ENCODE measurements at places on chromosomes 5 and 9. TPM values are rescaled to one million over a fixed set of nuclear protein-coding genes. Genes with fewer than 3 reads are reported as not detected.

GRCh38 chr9:12997009-12997408, 222.2 kb downstream of the LURAP1L start:
- DNase-seq: no peak

- DNase-seq: peak; percentile 30
Measured at GRCh38 chr5:112142769-112143270, 276.3 kb downstream of the EPB41L4A start.

- DNase-seq: no peak
Measured at GRCh38 chr9:101027236-101027635, 1.3 kb upstream of the PLPPR1 start.

DNA sequence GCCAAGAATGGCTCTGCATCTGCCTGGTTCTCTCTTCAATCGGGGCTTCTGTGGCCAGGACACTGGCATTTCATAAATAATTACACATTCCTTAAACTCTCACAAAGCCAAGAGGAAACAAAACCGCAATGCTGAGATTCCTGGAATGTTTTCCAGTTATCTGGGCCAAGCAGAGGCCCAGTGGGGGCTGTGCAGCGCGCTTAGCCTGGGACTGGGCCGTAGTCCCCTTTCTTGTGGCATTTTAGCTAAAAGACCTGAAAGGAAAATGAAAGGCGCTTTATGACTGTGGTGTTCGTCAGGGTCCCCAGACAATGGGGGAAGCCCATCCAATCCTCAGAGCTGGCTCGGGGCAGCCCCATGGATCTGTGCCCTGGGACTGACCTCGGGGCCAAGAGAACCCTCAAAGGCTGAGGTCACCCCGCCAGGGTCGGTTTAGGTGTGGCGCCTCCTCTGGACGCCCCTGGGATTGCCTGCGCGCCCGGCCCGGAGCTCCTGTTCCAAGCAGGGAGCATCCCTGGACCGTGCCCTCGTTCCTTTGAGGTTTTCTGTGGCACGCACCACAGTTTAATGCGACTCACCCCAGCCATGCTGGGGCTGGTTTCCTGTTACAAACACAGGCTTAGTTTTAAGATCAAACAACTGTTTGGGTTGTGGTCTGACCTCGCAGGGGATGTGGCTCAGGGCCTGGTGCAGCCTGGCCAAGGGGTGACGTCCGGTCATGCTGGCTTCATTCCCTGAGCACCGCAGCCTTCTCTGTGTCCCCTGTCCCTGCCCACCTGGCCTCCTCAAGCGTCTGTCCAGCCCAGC, 51.5 kb upstream of the NKD2 start:
- DNase-seq: peak; percentile 86

DNA sequence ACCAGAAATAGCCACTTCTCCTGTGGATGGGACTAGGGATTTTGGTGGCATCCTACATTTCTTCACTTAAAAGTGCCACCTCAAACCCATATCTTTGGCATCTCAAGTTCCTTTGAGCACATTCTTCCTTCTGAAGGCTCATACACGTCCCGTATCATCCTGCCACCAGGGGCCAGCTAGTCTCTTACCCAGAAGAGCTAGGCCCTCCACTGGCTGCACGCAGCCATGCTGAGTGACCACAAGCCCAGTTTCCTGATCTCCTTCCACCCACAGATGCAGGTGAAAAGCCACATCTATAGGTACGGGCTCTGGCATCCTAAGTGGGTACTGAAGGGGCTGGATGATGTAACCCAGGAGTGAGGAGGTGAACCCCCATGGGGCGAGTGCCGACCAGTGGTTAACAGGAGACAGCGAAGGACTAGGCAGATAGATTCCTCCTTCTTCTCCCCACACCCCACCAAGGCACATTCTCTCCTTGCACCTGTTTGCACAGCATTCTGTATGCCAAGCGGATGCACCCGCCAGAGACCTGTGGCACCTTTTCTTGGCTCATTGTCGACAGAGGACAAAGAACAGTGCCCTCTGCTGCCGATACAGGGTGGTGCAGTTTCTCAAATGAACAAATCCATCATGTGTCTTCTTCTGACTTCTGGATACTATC, 14.4 kb upstream of the SCGB3A1 start:
- peak; percentile 11 for DNase-seq

DNA sequence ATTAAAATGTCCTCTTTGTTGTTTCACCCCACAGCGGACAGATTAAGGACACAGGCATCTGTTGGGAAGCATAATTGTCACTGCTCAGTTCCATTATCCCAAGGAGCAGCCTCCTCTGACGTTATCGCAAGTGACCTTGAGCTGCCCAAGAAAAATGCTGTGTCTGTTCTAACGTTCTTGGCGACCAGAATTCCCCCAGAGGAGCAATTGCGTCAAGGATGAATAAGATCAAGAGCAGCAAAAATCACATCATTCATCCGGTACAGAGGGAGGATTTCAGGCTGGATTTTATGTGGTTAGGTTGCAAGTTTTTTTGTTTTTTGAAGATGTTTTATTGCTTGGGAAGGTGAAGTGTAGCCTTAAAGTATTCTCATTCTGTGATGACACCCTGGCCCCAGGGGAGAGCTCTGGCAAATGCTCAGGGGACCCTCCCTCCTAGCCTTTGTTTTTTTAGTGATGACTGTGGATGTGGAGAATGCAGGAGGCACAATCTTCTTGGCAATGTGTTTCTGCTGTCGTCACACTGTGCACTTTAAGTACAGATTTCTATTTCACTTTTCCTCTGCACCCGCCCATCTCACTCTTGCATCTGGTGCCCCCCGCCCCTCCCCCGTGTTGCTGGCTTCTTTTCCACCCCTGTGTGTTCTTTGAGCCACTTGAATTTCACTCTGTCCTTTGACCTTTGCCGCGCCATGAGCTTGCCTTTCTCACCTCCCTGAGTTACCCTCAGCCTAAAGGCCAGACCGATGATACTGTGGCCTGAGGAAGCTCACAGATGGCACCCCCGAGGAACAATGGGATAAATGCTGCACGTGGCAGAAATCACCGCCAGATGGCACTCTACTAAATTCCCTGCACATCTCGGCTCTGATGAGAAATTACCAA, 308.5 kb downstream of the RAB3C start:
- peak; percentile 79 for DNase-seq

DNA sequence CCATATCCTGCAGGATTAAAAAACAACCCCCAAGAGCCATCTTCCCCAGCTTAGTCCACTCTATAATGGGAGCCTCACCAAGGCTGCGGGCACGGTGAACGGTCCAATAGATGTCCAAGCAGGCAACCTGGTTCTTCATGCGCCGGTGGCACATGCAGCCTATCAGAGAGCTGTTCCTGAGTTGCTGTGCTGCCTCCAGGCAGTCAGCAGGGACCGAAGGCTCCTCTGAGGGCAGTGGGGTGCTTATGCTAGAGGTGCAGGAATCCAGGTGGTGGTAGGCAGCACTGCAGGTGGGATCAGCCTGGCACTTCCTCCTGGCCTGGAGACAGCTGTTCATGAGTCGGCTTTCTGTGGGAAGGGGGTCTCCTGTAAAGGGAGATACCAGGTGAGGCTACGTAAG, 10.2 kb downstream of the GFRA3 start:
- DNase-seq: no peak

- no peak for DNase-seq
Measured at GRCh38 chr5:139566611-139567010, 5.5 kb downstream of the UBE2D2 start.

- DNase-seq: peak; percentile 87
Measured at GRCh38 chr5:158406884-158407823, 548.2 kb upstream of the CLINT1 start.

GRCh38 chr9:100803956-100804355, 224.6 kb upstream of the PLPPR1 start:
- DNase-seq: no peak

LYSMD3 gene
- 12.1 TPM for total RNA-seq

DBH gene
- total RNA-seq: not detected

VAV2 gene
- 9.8 TPM for total RNA-seq

EFNA5 gene
- 4.1 TPM for total RNA-seq

IRGM gene
- total RNA-seq: 0.08 TPM

CRB2 gene
- total RNA-seq: not detected

SCAI gene
- 3.5 TPM for total RNA-seq

NPDC1 gene
- 31.5 TPM for total RNA-seq

Data from HT1080 (cell line).